Activated CD4-positive, alpha-beta T cell treated with anti-CD3 and anti-CD28 coated beads, Interleukin-2, amount 10 ng/mL, durations not matched to agents 7 days and 5 days (primary cell): ENCODE measurements at places on chromosomes 6 and 20. TPM values are rescaled to one million over a fixed set of nuclear protein-coding genes. Genes with fewer than 3 reads are reported as not detected.

GRCh38 chr20:46433051-46433450 is 26.6 kb upstream of the ELMO2 start:
- no peak for DNase-seq
- no peak overlapping the region for H3K4me3 ChIP-seq
- H3K27ac ChIP-seq, result no peak overlapping the region
- H3K27me3 ChIP-seq, result peaks cover 25% of the 10 kb centered on the region

GRCh38 chr20:20743511-20744169 is 31.2 kb upstream of the RALGAPA2 start:
- H3K4me1 ChIP-seq, result no peaks in the 10 kb centered on the region
- peaks cover 14% of the 10 kb centered on the region for H3K27me3 ChIP-seq
- H3K4me3 ChIP-seq, result no peak overlapping the region
- no peak overlapping the region for H3K27ac ChIP-seq

The POPDC3 gene
- not detected for total RNA-seq

The TULP1 gene
- total RNA-seq, result not detected

- peaks cover 31% of the 10 kb centered on the region for H3K4me1 ChIP-seq
- H3K27me3 ChIP-seq, result peaks cover 80% of the 10 kb centered on the region
- no peak overlapping the region for H3K4me3 ChIP-seq
- no peak for DNase-seq
These were observed 18.8 kb upstream of the PRDM13 start for GRCh38 chr6:99587792-99588191.

The SIRPB1 gene
- 3.6 TPM for total RNA-seq

GRCh38 chr6:157430834-157431233 is 49.8 kb downstream of the ZDHHC14 start:
- DNase-seq, result no peak
- no peak overlapping the region for H3K4me3 ChIP-seq
- peaks cover 21% of the 10 kb centered on the region for H3K4me1 ChIP-seq

DNA sequence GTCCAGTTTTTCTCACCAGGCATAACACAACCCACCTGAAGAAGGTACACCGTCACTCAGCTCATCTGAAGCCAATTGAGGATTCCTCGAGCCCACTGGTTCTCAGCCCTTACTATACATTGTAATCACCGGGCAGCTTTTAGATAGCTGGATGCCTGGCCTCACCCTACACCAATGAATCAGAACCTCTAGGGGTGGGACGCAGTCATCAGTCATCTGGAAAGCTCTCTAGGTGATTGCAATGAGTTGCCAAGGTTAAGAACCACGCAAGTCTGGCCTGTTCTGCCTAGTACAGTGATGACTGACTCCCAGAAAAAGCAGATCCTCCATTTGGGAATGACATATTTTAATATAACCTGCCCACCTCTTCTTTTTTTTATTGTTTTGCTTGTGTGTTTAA is 41.1 kb downstream of the MC3R start:
- H3K36me3 ChIP-seq, result no peaks in the 10 kb centered on the region
- H3K4me1 ChIP-seq, result no peaks in the 10 kb centered on the region
- H3K4me3 ChIP-seq, result no peak overlapping the region

DNA sequence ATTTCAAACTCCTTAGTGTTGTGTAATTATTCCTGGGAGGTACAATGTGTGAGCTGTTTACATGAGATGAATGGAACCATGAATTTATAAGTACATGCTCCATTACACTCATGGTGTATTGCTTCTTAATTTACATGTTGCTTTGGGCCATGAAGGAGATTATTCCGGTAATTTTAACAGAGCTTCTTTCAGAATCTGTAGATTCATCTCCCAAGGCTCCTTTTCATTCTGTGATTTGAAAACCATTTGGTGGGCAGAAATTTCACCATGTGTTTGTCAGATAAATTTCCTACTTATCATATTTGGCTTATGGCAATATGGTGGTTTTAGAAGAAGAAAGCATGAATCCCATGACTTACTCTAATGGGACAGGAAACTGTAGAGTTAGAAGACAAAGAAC is 421.6 kb upstream of the EYS start:
- no peaks in the 10 kb centered on the region for H3K27me3 ChIP-seq
- no peaks in the 10 kb centered on the region for H3K36me3 ChIP-seq
- no peak overlapping the region for H3K4me3 ChIP-seq
- H3K27ac ChIP-seq, result no peak overlapping the region
- H3K4me1 ChIP-seq, result no peaks in the 10 kb centered on the region

DNA sequence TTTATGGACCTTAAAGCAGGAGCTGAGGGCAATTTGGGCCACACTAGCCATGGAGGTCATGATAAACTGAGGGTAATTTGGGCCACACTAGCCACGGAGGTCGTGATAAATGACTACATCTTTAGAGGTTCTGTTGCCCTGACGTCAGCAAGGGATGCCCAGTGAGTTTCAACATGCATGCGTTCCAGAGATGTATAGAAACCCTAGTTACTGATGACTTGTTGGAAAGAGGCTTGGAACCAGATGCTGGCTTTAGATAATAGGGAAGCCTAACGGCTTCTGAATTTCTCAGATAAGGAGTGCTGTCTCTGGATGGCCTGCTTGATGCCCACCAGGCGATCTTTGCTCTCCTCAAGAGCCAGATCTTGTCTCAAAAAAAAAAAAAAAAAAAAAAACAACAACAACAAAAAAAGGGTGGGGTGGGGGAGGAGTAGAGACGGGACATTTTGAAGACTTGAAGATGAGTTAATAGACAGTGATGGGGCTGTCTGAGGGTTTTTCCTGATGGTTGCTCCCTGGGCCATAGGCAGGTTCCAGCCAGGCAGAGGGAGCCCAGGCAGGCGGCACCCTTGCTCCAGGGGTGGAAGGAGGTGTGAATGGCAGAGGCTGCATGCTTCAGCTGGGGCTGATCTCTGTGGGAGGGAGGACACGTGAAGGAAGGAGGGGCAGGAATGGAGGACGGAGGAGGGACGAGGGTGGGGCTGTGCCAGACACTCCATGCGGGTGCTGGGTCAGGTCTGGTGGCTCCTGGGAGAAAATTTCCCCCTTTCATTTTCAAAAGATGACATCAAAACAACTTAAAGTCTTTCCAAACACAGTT is 27.0 kb upstream of the FRMD1 start:
- DNase-seq, result no peak
- no peak overlapping the region for H3K4me3 ChIP-seq
- no peak overlapping the region for H3K27ac ChIP-seq
- no peaks in the 10 kb centered on the region for H3K36me3 ChIP-seq
- H3K27me3 ChIP-seq, result peaks cover 27% of the 10 kb centered on the region

- peaks cover 12% of the 10 kb centered on the region for H3K4me1 ChIP-seq
- no peak for DNase-seq
- no peak overlapping the region for H3K4me3 ChIP-seq
- no peak overlapping the region for H3K27ac ChIP-seq
These were observed 36.4 kb upstream of the PMEPA1 start for GRCh38 chr20:57746201-57746600.

GRCh38 chr6:167951781-167952511 is 45.5 kb upstream of the KIF25 start:
- H3K27me3 ChIP-seq, result no peaks in the 10 kb centered on the region
- H3K4me3 ChIP-seq, result no peak overlapping the region
- no peak overlapping the region for H3K27ac ChIP-seq
- H3K4me1 ChIP-seq, result no peaks in the 10 kb centered on the region
- H3K36me3 ChIP-seq, result no peaks in the 10 kb centered on the region
- no peak for DNase-seq

DNA sequence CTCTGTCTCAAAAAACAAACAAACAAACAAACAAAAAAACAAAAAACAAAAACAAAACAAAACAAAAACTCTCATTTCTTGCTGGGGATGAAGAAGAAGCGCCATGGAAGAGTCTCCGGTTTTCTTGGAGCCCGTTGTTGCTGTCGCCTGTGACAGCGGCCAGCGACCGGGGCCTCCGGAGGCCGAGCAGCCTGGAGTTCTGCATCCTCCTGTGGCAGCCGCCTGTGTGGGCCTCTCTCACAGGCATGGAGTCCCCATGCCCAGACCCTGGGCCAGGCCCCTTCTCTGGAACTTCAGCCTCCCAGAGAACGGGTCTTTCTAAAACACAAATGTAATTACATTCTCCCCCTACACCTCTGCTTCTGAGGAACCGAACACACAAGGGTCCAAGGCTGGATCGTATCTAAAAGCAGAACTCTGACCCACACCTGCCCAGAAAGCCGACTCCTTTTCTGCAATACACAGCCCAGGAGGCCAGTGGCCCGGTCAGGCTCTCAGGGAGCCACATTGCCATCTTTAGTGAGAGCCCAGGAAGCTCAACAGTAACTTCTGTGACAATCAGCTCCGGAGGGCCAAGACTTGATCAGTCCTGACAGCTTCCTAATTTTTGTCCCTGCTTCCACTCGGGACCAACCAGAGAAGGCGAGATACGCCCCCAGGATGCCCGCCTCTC is 18.5 kb downstream of the DACT2 start:
- no peaks in the 10 kb centered on the region for H3K4me1 ChIP-seq
- H3K4me3 ChIP-seq, result no peak overlapping the region
- H3K27ac ChIP-seq, result no peak overlapping the region
- DNase-seq, result no peak

DNA sequence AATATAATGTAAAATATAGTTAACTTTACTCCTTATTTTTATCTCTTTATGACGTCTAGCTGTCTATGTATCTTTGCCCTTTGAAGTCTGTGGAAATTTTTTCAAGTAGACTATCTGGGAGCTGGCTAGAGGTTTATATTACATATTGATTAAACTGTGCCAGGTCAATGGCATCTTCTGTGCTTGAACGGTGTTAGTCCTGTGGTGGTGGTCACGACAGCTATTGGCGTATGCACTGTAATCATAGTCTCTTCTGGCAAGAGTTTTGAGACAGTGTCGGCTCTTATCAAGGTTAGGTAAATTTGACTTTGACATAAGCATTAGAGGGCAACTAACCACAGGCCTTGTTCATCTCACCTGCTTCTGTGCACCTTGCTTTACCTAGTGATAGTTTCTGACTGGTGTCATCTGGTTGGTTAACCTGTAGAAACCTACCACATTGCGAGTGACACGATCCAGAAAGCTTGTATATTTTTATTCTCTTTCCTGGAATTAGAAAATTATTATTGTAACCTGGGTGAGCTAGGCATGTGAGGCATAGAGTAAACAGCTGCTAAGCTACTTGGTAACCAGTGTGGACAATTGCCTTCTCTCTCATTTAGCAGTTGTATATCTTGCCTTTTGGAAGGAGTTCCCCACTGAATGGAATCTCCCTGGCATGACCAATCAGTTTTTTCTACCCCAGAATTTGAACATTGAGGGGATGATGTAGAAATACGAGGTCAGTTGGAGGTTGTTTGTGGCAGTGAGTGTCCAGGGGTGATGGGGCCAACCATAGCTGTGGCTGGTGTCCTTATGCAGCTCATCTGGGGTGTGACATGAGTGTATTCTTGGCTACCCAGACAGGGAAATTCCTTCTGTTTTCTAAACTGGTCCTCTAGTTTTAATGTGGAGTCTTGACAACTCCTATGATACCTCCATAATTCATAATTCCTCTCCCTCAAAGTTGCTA is 45.9 kb downstream of the SH3BGRL2 start:
- H3K4me3 ChIP-seq, result no peak overlapping the region
- no peaks in the 10 kb centered on the region for H3K36me3 ChIP-seq
- no peak overlapping the region for H3K27ac ChIP-seq
- no peaks in the 10 kb centered on the region for H3K27me3 ChIP-seq
- peaks cover 8% of the 10 kb centered on the region for H3K4me1 ChIP-seq

DNA sequence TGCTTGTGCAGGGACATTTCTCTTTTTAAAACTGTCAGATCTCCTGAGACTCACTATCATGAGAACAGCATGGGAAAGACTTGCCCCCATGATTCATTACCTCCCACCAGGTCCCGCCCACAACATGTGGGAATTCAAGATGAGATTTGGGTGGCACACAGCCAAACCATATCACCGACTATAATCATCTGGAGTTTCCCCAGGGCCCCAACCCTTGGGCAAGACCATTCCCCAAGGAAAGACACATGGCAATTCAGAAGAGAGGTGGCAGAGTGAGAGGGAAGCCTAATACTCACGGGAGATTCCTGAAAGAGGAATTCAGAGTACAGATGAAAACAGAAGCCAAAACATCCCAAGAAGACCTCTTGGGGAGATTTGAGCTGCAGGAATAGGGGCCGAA is 291.0 kb upstream of the PLCB4 start:
- no peaks in the 10 kb centered on the region for H3K4me1 ChIP-seq
- no peaks in the 10 kb centered on the region for H3K36me3 ChIP-seq
- H3K27me3 ChIP-seq, result no peaks in the 10 kb centered on the region

DNA sequence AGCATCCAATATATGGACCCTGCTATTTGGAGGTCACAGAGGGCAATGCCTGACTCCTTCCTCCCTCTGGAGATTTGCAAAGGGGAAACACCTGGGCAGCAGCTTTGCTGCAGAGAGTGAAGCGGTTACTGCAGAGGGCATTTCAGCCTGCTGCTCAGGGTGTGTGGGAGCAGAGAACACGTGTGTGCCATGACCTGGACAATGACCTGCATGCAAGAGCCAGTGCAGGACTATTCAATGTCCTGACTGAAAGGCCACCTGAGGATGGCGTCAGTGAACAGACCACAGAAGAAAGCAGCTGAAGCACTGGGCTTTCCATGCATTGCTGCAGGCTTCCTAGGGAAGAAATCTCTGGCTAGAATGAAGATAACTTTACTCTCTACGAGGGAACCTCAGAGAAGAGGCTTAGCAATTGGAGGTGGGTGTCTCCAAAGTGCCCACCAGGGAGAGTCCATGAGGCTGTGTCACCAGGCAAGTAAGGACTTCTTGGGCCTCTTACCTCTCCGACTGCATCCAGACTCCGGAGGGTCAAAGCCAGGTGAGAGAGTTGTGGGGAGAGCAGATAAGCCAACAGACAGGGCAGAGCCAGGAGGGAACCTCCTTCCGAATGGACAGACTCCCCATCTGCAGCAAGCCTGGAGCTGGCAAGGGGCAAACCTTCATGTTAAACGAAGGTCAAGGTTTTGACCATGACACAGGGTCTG is 52.9 kb upstream of the PMEPA1 start:
- peaks cover 8% of the 10 kb centered on the region for H3K27me3 ChIP-seq
- no peak for DNase-seq
- H3K4me1 ChIP-seq, result no peaks in the 10 kb centered on the region

The DZANK1 gene
- 1.6 TPM for total RNA-seq

DNA sequence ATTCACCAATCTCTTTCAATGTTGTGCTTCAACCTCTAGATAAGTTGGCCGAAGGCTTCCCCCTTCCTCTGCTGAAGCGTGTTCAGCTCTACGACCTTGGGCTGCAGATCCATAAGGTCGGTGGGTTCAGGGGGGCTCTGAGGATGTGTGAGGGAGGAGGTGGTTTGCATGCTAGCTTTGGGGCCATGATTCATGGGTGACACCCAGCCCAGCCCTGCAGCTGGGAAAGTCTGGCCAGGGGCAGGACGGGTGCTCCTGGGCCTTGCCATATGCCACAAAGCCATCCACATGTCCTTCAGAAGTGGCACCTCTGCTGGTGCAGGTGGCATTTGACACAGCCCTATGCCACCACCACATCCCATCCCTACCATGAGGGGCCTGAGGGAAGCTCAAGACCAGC is 27.6 kb downstream of the LBP start:
- H3K4me3 ChIP-seq, result no peak overlapping the region
- DNase-seq, result no peak
- no peaks in the 10 kb centered on the region for H3K4me1 ChIP-seq
- H3K27ac ChIP-seq, result no peak overlapping the region
- no peaks in the 10 kb centered on the region for H3K36me3 ChIP-seq

DNA sequence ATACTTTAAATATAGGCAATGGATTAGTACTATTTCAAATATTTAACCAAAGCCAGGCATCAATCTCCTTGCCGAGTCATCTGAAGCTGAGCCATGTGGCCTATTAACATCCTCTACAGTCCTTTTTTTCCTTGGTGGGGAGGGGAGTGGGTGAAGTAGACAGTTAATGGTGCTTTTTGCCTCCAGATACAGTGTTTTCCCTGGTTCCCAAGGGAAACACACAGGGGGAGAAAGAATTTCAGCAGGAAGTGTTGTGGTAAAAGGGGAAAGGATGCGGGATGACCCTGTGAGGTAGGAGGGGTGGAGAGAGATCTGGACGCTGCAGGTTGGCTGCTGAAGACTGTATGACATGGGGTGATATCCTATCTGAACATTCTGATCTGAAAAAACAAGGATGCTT is 9.6 kb downstream of the CLDN20 start:
- H3K36me3 ChIP-seq, result peaks cover 15% of the 10 kb centered on the region
- no peak overlapping the region for H3K27ac ChIP-seq
- no peaks in the 10 kb centered on the region for H3K4me1 ChIP-seq
- DNase-seq, result no peak
